ENCODE measurements at places on chromosomes 3 and 15. TPM values are rescaled to one million over a fixed set of nuclear protein-coding genes. Genes with fewer than 3 reads are reported as not detected.

- H3K27me3 ChIP-seq = no peaks in the 10 kb centered on the region
- DNase-seq = no peak
- H3K4me1 ChIP-seq = peaks cover 65% of the 10 kb centered on the region
- H3K27ac ChIP-seq = peak overlapping the region; percentile 34
- H3K36me3 ChIP-seq = peaks cover 15% of the 10 kb centered on the region
These were observed 66.5 kb downstream of the CHSY1 start for GRCh38 chr15:101185336-101185735.

GRCh38 chr3:9194509-9195184 lies 54.8 kb downstream of the SRGAP3 start:
- no peak for DNase-seq
- no peaks in the 10 kb centered on the region for H3K27me3 ChIP-seq
- H3K4me1 ChIP-seq = peaks cover 48% of the 10 kb centered on the region
- no peak overlapping the region for H3K27ac ChIP-seq

DNA sequence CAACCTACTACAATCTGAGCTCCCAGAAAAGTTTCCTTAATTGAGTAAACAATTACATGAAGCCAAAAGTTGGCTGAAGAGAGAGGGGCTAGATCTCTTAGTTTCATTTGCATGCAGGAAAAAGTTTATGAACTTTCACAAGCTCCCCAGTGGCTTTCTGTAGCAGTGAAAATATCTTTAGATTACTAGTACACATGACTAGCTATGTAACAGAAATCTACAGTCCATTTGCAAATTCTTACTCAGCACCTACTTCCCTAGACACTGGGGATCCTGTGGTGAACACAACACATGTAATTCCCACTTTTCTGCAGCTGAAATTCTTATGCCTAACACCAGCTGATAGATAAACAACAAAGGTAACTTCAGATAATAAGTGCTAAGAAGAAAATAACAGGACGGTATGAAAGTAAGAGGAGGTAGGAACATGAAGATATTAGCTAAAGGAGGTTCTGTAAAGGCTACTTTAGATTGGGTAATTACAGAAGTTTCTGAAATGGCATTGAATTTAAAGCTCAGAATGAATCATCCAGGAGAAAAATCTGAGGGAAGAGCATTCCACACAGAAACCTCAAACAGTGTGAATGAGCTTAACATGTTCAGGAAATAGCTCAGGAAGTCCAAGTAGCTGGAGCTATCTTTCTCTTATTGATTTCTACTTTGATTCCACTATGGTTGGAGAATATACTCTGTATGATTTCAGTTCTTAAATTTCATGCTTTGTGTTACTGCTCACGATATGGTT lies 204.8 kb downstream of the MAGI1 start:
- peaks cover 53% of the 10 kb centered on the region for H3K4me1 ChIP-seq
- H3K27ac ChIP-seq = no peak overlapping the region
- H3K36me3 ChIP-seq = no peaks in the 10 kb centered on the region
- no peaks in the 10 kb centered on the region for H3K27me3 ChIP-seq
- DNase-seq = no peak

DNA sequence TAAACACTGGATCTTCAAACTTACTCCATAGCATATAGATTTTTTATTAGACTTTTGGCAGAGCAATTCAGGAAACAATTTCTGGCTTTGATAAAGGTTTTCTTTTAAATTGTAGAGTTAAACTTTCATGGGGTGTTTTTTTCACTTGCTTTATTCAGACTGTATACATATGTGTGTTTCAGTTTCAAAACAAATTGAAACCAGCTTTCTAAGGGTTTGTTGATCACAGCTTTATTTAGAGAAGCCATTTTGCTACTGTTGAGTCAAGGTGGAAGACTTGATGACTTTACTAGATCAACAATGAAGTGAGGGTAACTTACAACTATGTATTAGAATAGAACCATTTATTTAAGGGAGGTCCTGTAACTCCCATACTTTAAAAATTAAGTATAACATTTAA lies 6.2 kb downstream of the UBE2E1 start:
- H3K36me3 ChIP-seq = peaks cover 39% of the 10 kb centered on the region
- DNase-seq = no peak
- peaks cover 56% of the 10 kb centered on the region for H3K4me1 ChIP-seq

- H3K27me3 ChIP-seq = no peaks in the 10 kb centered on the region
- peaks cover 14% of the 10 kb centered on the region for H3K4me1 ChIP-seq
- H3K4me3 ChIP-seq = no peak overlapping the region
- H3K36me3 ChIP-seq = no peaks in the 10 kb centered on the region
These were observed 114.9 kb upstream of the MEF2A start for GRCh38 chr15:99450896-99451358.

DNA sequence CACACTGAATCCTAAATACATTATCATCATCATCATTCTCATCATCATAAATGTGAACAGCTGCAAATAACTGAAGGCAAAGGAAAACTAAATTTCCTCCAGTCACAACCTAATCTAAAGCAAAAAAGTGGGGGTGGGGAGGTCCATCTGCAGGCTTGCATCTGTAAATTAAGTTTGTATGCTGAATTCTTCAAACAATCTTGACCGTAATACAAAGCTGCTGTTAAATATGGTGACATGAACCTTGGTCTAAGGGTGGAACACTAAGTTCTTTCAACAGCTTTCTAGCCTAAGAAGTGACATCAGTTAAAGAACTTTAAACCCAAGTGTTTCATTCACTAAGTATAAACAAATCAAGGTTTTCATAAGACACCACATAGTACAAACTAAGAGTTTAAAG lies 4.3 kb downstream of the LRRFIP2 start:
- no peaks in the 10 kb centered on the region for H3K36me3 ChIP-seq
- DNase-seq = no peak
- peaks cover 16% of the 10 kb centered on the region for H3K4me1 ChIP-seq
- no peaks in the 10 kb centered on the region for H3K27me3 ChIP-seq

DNA sequence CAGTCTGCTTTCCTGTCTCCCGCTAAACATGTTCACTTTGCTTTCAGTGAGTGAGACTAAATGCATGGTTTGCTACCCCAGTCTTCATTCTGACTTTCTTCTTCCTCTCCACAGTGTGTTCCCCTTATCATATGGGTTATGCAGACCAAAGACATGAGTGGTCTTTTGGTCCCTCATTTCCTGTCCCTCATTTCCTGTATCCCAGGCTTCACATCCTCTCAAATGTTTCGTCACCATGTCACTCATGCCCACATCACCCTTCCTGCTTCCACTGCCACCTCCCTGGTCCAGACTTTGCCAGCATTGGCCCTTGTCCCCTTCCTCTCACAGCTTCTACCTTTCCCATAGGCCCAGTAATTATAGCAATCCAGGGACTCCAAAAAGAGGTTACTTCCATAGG lies 209.0 kb downstream of the MYRIP start:
- no peak overlapping the region for H3K4me3 ChIP-seq
- peaks cover 14% of the 10 kb centered on the region for H3K4me1 ChIP-seq
- H3K27me3 ChIP-seq = no peaks in the 10 kb centered on the region
- DNase-seq = no peak
- peaks cover 7% of the 10 kb centered on the region for H3K36me3 ChIP-seq

DNA sequence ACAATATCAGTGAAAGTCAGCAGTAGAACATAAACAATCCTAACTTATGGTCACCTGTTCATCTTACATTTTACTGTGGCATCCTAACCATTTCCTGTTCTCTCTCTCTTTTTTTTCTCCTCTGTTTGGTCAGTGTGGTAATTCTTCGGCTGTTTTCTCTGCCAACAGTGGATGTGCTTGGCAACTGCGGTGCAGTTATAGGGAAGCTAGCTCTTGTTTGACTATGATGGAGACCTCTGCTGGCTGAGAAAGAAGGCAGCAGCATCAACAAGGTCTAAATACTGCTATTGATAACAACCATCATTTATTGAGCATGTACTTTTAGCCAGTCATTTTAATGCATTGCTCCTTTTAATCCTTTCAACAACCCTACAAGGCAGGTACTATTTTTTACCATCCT lies 723 bp upstream of the DRD3 start:
- no peaks in the 10 kb centered on the region for H3K27me3 ChIP-seq
- no peak overlapping the region for H3K27ac ChIP-seq
- H3K4me1 ChIP-seq = peaks cover 51% of the 10 kb centered on the region
- peaks cover 2% of the 10 kb centered on the region for H3K36me3 ChIP-seq
- peak; percentile 14 for DNase-seq
- no peak overlapping the region for H3K4me3 ChIP-seq

GRCh38 chr3:126373682-126374601 lies 16.7 kb upstream of the KLF15 start:
- H3K4me1 ChIP-seq = peaks cover 17% of the 10 kb centered on the region
- H3K27me3 ChIP-seq = peaks cover 2% of the 10 kb centered on the region
- H3K36me3 ChIP-seq = peaks cover 6% of the 10 kb centered on the region
- DNase-seq = peak; percentile 7
- H3K27ac ChIP-seq = peak overlapping the region; percentile 10

DNA sequence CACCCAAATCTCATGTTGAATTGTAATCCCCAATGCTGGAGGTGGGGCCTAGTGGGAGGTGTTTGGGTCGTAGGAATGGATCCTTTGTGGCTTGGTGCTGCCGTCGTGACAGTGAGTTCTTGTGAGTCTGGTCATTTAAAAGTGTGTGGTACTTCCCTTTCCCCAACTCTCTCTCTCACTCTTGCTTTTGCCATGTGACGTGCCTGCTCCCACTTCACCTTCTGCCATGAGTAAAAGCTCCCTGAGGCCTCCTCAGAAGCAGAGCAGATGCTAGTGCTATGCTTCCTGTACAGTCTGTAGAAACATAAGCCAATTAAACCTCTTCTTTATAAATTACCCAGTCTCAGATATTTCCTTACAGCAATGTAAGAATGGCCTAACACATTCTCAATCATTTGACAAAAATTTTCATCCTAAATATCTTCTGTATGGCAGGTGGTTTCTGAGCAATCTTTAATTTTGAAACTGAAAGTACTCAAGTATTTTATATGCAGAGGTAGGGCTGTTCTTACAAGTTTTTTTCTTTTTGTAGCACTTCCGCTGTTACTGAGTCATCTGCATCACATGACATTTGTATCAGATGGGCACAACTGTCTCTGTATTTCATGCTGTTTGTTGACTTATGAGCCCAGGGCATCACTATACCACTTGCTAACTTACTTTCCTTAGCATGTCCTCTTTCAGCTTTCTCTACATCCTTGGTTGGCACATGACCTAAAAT lies 8.8 kb downstream of the RPL39L start:
- no peak overlapping the region for H3K27ac ChIP-seq
- no peaks in the 10 kb centered on the region for H3K27me3 ChIP-seq
- H3K36me3 ChIP-seq = peaks cover 48% of the 10 kb centered on the region
- H3K4me1 ChIP-seq = no peaks in the 10 kb centered on the region
- DNase-seq = no peak

- H3K27me3 ChIP-seq = no peaks in the 10 kb centered on the region
- no peak overlapping the region for H3K27ac ChIP-seq
- no peak for DNase-seq
These were observed 58.9 kb downstream of the EIF3J start for GRCh38 chr15:44595656-44596510.

GRCh38 chr3:130850044-130850797 lies 43.7 kb upstream of the ATP2C1 start:
- H3K4me3 ChIP-seq = no peak overlapping the region
- H3K27me3 ChIP-seq = peaks cover 3% of the 10 kb centered on the region
- no peak overlapping the region for H3K27ac ChIP-seq
- peaks cover 42% of the 10 kb centered on the region for H3K4me1 ChIP-seq

DNA sequence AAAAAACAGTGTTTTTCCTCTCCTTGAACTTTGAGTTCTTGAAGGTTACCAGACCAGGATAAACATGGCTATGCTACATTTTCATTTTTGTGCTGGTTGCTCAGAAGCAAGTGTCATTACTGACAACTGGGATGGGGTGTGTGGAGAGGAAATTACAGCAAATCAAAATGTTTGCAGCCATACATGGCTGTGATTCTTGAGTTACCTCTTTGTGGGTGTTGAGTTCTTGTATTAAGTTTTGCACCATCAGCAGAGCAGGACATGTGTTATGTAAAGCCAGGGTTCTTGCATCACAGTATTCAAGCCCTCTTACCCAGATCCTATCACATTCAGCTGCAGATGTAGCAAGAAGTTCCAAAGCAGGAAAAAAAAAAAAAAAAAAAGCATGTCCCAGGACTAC lies 53.9 kb upstream of the ATOSA start:
- DNase-seq = no peak
- H3K36me3 ChIP-seq = no peaks in the 10 kb centered on the region
- H3K4me3 ChIP-seq = no peak overlapping the region

DNA sequence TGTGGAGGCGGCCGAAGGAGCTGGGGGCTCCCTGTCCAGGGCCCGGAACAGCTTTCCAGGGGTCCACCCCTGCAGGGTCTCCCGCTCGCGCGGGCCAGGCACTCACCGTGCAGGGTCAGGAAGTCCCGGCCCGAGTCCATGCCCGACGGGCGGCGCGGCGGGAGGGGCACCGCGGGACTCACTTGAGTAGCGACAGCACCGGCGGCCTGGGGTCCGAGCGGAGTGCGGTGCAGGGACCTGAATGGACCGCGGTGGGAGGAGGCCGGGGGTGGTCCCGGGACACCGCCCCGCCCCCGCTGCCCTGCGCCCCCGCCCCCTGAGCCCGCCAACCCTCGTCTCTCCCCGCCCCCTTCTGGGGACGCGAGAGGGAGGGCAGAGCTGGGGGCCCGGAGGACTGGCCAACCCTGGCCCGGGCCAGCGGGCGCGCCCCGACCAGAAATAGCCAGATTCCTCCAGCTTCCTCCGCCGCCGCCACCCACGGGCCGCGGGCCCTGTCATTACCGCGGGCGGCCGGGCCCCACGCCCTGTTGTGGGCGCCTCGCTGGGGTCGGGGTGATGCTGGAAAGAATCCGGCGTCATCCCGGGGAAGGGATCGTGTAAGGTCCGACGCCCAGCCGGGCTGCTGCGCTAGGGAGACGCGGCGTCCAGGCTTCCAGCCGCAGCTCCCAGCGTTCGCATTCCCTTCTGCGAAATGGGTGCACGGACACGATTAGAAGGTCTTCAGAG lies at the start of gene PLCD1:
TSS of gene PLCD1 (minus strand) at position 243 of the 726 bp plus-strand sequence. CDS start at position 140, 103 bp downstream.
- H3K27me3 ChIP-seq = peaks cover 73% of the 10 kb centered on the region
- peak; percentile 82 for DNase-seq
- peaks cover 12% of the 10 kb centered on the region for H3K4me1 ChIP-seq
- H3K36me3 ChIP-seq = no peaks in the 10 kb centered on the region
- peak within 1 kb of the TSS; percentile 75 for H3K4me3 ChIP-seq
- no peak within 1 kb of the TSS for H3K27ac ChIP-seq

DNA sequence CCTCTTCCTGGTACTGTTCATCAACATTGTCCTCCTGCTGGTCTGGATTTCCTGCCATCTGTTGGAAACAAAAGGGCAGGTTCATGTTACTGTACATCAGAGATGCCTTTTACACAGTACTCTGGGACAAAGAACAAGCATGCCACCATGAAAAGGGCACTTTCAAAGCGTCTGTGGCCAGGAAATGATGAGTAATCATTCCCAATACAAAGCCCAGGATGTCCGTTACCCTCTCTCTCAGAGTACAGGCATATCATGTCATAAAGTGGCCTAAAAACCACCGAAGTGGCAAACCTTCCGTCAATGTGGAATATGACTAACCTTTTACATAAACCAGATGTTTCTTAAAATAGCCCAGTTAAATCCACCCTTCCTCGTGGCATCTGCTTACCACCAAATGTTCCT lies 71.2 kb downstream of the GOLIM4 start:
- peaks cover 58% of the 10 kb centered on the region for H3K36me3 ChIP-seq
- H3K4me3 ChIP-seq = no peak overlapping the region
- no peak overlapping the region for H3K27ac ChIP-seq

ERICH6 gene
- not detected for total RNA-seq

KPNA4 gene
- 52.2 TPM for total RNA-seq

MEGF11 gene
- total RNA-seq = 2.7 TPM

TSPAN3 gene
- total RNA-seq = 101 TPM

GOLGA6L7 gene
- total RNA-seq = not detected

HIGD1A gene
- 80.7 TPM for total RNA-seq

LMAN1L gene
- not detected for total RNA-seq

CGNL1 gene
- total RNA-seq = 67.1 TPM

All from WTC11 (cell line).